ENCODE measurements at places on chromosomes 12 and 14.

DNA sequence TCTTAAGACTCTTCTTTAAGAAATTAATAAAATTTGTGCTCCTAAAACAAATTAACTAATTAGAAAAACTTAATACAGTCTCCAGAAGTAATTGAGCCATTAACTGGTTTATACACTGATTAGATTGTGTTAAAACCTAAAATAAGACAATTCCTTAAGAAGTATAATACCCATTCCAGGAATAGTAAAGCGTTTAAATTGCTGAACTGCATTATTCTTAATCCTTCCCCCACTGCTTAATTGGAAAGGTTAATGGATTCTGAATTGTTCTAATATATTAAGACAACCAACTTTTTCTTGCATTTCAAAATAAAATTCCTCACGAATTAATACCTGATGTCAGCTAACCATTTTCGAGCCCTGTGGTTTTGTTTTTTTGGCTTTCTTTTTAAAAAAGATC lies 128.4 kb downstream of the KICS2 start:
- no peak for DNase-seq

- no peak for DNase-seq
Measured at GRCh38 chr12:116389990-116390389, 112.5 kb upstream of the MED13L start.

DNA sequence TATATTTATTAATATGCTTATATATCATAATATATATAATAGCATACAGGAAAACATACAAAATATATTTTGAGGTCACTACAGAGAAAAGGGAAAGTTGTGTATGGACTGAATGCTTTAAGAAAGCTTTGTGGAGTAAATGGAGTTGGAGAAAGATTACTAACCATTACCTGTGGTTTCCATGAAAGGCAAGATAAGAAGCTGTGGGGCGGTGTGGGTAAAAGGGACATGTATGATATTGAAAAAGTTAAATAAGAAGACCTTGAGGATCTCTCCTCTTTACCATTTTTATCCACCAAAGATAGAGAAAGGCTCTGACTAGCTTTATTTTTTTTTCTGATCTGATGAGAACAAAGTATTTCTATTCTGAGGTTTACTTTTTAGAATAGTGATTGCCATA lies 404.4 kb downstream of the TRHDE start:
- DNase-seq = no peak

DNA sequence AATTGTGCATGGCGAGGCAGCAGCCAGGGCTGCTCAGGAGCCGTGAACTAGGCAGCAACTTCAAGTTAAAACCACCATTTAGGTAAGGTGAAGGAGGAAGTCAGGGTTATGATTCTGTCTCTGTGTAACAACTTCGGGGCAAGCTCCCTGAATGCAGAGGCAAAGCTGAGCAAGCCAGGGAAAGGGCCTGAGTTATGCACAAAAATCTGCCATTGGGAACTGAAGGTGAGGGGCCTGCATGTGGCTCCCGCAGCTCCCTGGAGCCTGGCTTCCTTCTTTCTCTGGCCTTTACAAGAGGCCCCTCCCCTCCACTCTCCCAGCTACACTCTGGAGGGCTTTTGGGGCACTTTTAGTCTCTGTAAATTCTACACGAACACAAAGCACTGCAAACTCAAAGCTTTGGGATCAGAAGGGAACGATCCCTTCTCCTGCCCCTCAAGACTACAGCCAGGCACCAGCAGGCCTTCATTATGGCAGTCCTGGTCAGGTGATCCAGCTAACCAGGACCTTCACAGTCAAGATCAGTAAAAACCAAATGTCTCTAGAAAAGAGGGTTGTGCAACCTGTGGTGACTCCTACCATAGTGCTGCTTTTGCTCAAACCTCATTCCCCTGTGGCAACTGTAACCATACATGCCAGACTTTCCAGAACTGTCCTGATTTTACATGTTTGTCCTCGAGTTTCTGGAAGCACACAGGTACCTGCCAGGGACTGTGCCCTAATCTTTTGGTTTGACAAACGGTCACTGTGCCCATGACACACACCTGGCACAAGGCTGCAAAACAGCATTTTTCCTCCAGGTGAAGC lies 67.2 kb upstream of the PTGR2 start:
- DNase-seq = no peak

DNA sequence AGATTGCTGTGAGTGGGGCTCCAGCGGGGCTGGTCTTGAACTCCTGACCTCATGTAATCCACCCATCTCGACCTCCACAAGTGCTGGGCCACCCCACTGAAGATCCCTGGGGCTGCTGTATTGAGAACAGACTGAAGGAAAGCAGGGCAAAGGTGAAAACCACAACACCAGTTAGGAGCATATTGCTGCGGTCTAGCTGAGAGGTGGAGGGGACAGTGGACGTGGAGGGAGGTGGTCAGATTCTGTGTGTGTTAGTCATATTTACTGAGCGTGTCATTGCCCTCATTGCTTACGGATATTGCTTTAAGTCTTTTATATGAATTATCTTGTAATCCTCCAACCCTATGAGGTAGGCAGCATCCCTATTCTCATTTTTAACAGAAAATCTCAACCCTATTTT lies 69.0 kb upstream of the OVCH1 start:
- no peak for DNase-seq

- no peak for DNase-seq
Measured at GRCh38 chr14:64663174-64663573, 41.0 kb upstream of the PLEKHG3 start.

GRCh38 chr12:120368789-120369602 lies at the start of gene MSI1:
TSS of gene MSI1 (minus strand) at chr12:120369164. CDS start at chr12:120369091, 73 bp downstream.
- DNase-seq = no peak

- DNase-seq = no peak
Measured at GRCh38 chr12:62930546-62931425, 4.2 kb downstream of the PPM1H start.

GRCh38 chr12:24551163-24551786 lies 397.6 kb downstream of the BCAT1 start:
- no peak for DNase-seq

DNA sequence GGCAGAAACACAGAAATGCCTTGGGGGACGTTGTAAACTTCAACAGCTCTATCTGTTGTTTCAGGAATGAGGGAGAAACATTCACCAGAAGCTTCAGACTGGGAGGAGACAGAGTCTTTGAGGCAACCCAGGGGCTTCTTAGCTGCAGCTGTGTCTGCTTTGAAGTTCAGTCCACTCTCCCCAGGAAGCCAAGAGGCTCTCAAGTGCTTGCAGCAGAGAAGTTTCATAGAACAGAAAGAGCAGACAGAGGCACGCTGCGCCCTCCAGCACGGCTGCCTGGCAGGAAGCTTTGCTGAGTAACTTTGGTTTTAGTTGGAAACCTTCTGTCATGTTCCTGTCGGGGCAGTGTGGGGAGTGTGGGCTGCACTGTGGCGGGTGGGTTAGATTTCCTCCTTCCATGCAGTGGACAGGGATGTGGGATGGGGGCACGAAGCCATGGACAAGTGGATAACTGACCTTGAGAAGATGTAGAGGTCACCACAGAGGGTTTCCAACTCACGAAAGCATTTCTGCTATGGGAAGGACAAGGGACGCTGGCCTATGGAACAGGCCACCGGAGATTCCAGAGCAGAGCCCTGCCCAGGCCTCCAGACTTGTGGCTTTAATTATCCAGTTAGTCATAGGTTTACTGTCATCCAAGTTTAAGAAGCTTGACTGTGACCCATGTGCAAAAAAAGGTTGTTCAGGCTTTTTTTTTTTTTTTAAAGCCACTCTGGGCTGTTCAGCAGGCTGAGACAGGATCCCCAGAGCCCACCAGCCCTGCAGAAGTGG lies 107.7 kb downstream of the ARF6 start:
- DNase-seq = no peak

- DNase-seq = no peak
Measured at GRCh38 chr12:43951286-43951685, 115.4 kb downstream of the TMEM117 start.

GRCh38 chr12:111447571-111448265 lies 42.0 kb downstream of the SH2B3 start:
- DNase-seq = no peak

- DNase-seq = no peak
Measured at GRCh38 chr14:79781882-79782281, 429.4 kb downstream of the DIO2 start.

DNA sequence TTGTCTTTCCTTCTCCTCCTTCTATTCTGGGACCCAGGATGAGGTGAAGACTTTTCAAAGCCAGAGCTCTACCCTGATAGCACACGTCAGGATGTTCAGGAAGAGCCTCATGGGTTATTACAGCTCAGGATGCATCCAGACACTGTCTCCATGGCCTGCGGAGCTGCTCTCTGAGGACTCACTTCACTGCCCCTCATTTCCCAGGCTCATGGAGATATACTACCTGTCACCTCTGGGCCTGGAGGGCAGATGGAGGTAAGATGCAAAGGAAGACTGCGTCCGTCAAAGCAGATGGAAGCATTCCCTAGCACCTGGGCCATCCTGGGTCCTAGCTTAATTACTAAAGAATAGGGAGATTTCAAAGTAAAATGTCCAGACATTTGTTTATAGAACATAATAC lies 32.6 kb downstream of the STON2 start:
- DNase-seq = no peak

DNA sequence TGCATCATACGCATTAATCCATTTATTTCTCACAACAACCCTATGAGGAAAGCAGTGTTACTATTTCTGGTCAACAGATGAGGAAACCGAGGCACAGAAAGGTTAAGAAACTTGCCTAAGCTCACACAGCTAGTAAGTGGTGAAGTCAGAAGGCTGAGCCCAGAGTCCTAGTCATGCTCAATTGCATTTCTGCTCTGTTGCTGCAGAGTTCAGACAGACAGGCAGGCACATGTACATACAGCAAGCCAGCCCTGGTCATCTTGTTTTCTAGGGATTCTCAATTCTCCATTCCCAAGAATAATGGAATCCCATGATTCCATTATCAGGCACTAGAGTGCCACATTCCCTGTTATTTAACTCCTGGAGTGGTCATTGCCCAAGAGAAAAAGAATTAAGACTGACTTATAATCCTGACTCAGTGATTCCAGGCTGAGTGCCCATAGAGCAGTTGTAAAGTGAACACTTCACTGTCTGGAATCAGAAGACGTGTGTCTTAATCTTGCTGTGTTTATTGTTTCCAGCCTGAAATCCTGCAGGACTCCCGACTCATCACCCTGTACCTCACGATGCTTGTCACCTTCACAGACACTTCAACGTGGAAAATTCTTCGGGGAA lies 10.7 kb downstream of the UBE3B start:
- no peak for DNase-seq

DNA sequence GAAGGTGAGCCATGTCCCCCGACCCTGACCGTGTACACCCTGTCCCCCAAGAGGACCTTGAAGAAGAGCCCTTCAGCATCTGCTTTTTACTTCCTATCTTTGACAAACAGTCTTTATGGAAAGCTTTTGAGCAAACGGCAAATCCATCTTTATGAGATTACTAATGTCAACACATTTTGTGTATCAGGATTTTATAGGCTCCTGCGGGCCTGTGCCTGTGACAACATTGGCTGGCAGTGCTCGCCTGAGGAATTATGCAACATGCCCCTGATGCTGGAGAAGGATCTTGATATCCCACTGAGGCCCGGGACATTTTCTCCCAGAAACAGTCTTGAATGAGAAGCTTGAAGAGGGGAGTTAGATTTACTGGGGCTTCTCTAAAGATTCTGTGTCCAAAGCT lies 416.5 kb downstream of the NRXN3 start:
- DNase-seq = no peak

- DNase-seq = no peak
Measured at GRCh38 chr12:45503899-45504298, 225.6 kb upstream of the ARID2 start.

GRCh38 chr12:6062757-6063735 lies 61.4 kb downstream of the VWF start:
- DNase-seq = no peak

- no peak for DNase-seq
Measured at GRCh38 chr12:105378911-105379310, 48.4 kb downstream of the C12orf75 start.

GRCh38 chr14:95196268-95196667 lies 38.9 kb upstream of the DICER1 start:
- no peak for DNase-seq

DNA sequence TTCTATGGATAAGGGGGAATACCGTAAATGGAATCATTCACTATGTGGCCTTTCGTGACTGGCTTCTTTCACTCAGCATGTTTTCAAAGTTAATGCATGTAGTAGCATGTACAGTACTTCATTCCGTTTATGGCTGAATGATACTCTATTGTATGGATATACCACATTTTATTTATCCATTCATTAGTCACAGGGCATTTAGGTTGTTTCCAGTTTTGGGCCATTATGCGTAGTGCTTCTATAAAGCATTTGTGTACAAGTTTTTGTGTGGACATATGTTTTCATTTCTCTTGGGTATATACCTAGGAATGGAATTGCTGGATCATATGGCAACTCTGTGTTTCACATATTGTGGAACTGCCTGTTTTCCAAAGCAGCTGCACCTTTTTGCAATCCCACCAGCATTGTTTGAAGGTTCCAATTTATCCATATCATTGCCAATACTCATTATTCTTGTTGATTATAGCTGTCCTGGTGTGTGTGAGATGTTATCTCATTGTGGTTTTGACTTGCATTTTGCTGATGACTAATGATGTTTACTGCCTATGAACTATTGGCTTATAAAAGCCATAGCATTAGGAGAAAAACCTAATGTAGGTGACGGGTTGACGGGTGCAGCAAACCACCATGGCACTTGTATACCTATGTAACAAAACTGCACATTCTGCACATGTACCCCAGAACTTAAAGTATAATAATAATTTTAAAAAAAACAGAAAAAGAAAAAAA lies 45.5 kb downstream of the ATF7IP start:
- no peak for DNase-seq

DNA sequence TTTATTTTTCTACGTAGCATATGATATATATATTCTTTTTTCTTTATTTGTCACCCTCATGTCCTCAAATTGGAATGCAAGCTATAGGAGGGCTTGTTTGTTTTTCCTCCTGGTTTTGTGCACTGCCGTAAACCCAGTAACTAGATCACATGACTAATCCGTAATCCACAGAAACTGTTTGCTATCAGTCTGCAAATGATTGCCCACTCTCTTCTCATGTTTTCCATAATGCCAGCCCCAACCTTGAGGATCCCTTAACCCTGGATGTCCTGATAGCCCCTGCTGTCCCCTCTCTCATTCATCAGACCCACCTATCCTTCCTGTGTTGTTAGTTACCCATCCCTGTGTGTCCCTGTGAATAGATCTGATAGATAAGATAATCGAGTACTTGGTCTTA lies 94.0 kb downstream of the TSPAN9 start:
- DNase-seq = no peak

- no peak for DNase-seq
Measured at GRCh38 chr12:6181583-6182278, 18.5 kb upstream of the CD9 start.

DNA sequence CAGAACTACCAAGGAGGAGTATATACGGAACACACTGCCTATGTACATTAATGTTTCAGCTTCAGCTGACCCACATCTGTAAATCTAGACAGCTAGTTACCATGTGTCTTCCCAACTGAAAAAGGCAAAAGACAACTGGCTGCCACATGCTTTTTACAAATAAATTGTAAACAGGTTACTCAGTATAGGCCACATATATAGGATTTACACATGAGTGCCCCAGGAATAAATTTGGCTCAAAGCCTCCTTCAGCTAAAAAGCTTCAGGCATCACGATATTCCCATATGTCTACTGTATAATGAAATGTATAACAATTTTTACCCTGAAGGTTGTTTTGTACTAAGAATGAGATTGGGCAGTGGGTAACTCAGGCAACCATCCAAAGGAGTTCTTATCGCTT lies 175.9 kb upstream of the BMP4 start:
- DNase-seq = no peak

Data from esophagus squamous epithelium (tissue), 5 donors.